Putamen (tissue), 1 donor: ENCODE measurements at places on chromosomes 13 and 19.

GRCh38 chr19:15640904-15641597 is 354 bp downstream of the CYP4F3 start:
- no peak for DNase-seq

- DNase-seq: no peak
Measured at GRCh38 chr19:30152510-30153291, 210.7 kb downstream of the URI1 start.

- DNase-seq: no peak
Measured at GRCh38 chr13:55613429-55614187, 1527.1 kb upstream of the PRR20A start.

- no peak for DNase-seq
Measured at GRCh38 chr19:3365093-3365835, 1.1 kb upstream of the NFIC start.

DNA sequence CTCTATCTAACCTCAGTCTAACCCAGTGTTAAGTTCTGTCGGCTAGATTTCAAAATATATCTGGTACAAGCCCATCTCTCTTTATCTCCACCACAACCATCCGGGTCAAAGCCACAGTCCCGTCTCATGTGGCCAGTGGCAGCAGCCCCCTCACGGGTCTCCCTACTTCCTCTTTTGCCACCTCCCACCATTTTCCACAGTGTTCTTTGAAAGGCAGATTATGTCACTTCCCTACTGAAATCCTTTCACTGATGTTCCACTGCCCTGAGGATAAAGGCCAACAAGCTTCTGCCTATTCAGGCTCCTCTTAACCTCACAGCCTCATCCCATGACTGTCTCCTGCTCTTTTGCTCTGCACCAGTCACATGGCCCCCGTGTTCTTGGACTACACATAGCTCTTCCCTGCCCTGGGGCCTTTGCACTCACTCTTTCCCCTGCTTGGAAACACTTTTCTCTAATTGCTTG is 117.2 kb downstream of the UBL3 start:
- DNase-seq: no peak

DNA sequence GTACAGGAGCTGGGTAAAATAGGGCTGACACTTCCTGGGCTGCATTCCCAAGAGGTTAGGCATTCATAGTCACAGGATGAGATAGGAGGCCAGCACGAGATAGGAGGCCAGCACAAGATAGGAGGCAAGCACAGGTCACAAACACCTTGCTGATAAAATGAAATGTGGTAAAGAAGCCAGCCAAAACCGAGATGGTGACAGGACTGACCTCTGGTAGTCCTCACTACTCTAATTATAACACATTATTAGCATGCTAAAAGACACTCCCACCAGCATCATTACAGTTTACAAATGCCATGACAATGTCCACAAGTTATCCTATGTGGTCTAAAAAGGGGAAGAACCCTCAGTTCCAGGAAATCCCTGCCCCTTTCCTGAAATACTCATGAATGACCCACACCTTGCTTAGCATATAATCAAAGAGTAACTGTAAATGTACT is 20.9 kb upstream of the IGSF23 start:
- DNase-seq: no peak

DNA sequence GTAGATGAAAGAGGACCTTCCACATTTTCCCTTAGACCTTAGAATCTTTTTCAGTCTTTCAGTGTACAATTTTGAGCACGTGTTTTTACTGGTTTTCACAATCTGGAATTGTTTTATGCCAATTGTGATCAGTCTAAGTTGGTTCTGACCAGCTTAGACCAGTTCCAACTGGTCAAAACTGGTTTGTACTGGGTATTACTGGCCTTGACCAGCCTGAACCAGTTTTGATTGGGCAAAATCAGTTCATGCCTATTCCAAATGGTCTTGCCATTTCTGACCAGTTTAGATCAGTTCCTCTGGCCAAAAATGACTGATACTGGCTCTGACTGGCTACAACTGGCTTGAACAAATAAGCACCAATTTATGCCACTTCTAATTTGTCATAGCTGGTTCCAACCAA is 36.4 kb downstream of the ZNF585A start:
- no peak for DNase-seq

GRCh38 chr19:16375157-16375935 is 50.7 kb downstream of the KLF2 start:
- no peak for DNase-seq

GRCh38 chr19:41934849-41935374 is 6.7 kb upstream of the ERFL start:
- no peak for DNase-seq

GRCh38 chr19:18586306-18586705 is 2.3 kb upstream of the REX1BD start:
- DNase-seq: no peak

DNA sequence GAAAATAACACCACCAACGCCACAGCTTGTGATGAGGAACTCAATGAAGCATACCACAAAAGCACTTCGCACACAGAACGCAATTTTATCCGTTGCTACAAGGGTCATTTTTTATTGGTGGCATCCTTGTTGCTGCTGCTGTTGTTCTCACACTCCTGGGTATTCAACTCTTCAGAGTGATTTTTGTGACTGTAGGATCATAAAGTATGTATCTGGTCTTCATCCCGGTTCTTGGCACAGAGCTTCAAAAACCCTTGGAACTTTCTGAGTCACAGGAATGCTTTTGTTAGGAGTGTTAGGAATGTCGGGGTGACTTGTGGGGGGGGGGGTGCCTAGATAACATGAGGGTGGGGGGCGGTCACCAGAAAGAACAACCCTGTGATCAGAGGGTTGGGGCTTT is 108.4 kb downstream of the ZNF557 start:
- DNase-seq: no peak

GRCh38 chr13:110286833-110287819 is 19.8 kb downstream of the COL4A1 start:
- DNase-seq: no peak

GRCh38 chr13:40984668-40985366 is 34.3 kb downstream of the ELF1 start:
- DNase-seq: no peak

- peak; percentile 12 for DNase-seq
Measured at GRCh38 chr19:51751655-51752054, at the start of gene FPR1. Gene FPR1 (minus strand): TSS chr19:51751878. CDS start chr19:51746994, 4,884 bp downstream.

DNA sequence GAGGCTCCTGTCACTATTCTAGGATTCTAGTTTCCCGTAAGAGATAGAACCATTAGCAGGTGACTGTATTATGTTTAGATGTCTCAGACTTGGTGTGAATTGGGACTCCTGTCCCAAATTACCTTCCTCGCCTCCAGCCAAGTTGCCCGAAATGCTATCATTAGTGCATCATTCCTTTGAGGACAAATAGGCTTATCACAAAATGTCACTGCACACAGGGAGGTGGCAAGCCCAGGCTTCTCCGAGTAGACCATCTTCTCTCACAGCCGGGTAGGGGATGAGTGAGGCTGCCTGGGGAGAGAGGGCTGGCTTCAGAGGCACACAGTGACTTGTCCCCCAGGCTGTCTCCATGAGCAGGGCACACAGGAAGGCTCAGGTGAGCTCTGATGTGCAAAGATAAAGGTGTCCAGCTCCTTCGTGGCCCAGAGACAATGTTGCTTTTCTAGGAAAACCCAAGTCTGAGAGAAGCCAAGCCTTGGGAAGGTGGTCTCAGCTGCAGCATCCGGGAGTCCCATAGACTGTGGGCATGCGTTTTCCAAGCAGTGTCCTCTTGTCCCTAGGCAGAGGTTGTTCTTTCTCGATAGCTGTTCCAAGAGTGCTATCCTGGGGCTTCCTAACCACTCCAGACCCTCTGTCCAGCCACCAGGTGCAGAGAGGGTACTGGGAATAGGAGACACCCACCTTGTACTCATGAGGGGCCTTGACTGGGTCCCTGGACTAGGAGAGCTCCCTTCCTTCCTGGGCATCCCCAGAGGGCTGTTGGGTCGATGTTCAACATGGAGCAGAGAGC is 163.1 kb upstream of the TSHZ3 start:
- no peak for DNase-seq

GRCh38 chr13:99501848-99502301 is 603 bp downstream of the TM9SF2 start:
- peak; percentile 10 for DNase-seq

- DNase-seq: no peak
Measured at GRCh38 chr19:31144075-31144870, 205.0 kb downstream of the TSHZ3 start.

GRCh38 chr19:17751103-17751911 is at the start of gene FCHO1:
Gene FCHO1 (plus strand): TSS chr19:17751477. CDS start chr19:17755165, 3,688 bp downstream.
- DNase-seq: peak; percentile 46

- peak; percentile 68 for DNase-seq
Measured at GRCh38 chr13:32587011-32587810, 959 bp downstream of the PDS5B start.

DNA sequence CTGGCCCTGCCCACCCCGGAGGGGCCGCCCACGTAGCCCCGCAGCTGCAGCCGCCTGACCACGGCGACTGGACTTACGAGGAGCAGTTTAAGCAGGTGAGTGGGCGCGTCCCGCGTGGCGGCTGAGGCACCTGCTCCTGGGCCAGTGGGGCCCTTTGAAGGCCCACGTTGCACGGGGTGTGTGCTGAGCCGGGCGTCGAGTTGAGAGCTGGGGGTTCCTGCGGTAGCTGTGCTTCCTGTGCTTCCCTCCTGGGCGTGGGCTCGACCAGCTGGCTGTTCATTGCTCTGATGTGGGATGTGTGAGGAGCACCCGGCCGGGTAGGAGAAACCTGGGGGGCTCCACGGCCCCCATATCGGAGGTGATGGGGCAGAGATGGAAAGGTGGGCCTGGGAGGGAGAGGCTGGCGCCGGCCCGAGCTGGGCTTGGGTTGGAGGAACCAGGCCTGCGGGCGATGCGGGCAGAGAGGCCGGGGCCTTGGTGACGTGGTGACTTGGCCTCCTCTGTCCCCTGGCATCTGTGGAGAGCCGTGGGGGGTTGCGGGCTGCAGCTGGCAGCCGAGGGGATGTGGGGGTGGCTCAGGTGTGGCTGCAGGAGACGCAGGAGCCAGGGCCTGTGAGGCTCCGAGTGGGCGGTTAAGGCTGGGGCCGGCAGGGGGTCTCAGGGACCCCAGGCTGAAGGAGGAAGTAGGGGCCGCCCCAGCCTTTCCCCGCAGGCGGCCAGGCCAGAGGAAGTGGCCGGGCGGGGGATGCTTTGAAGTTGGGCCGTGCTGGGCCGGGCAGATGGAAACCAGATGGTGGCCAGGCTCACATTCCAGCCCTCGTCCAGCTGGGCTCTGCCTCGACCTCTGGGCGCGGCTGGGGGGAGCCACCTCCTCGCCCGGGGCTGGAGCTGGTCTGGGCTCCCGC is 7.1 kb downstream of the ARID3A start:
- no peak for DNase-seq

DNA sequence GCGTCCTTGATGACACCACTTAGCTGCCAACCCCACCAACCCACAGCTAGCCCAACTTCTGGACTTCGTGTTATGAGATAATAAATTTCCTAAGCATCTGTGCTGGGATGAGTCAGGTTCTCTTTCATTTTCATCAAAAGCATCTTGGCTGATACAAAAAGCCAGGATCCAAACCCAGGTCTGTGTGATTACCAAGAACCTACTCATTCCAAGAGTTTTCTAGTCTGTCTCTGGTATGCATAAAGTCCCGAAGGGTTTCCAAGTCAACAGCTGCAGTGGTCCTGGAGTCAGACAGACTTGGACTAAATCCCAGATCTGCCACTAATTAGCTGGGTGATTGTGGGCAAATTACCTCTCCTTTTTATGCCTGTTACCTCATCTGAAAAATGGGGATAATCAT is 55.5 kb upstream of the SERP2 start:
- no peak for DNase-seq

- DNase-seq: no peak
Measured at GRCh38 chr19:14686411-14686810, 3.4 kb upstream of the ZNF333 start.

GRCh38 chr13:114339857-114340534 is 25.7 kb downstream of the CHAMP1 start:
- no peak for DNase-seq

- DNase-seq: peak; percentile 60
Measured at GRCh38 chr19:6249296-6249695, 30.5 kb downstream of the MLLT1 start.

- no peak for DNase-seq
Measured at GRCh38 chr19:39858541-39858940, 12.4 kb upstream of the FBL start.

DNA sequence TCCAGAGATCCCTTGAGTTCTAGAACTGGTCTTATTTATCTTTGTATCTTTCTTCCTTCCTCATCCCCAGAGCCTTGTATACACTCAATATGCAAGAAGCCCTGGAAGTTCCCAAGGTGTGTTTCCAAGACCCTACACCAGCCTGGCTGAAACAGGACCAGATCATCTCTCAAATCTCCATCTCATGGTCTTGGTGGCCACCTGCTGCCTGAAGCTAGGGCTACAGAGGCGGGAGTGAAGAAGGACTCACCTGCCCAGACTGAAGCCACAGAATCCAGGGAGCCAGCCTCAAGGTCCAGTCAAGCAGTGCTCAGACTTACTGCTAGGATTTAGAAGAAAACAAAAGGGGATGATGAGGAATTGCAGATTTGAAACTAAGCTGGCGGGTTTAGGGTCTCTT is 6.1 kb upstream of the CYSLTR2 start:
- no peak for DNase-seq

DNA sequence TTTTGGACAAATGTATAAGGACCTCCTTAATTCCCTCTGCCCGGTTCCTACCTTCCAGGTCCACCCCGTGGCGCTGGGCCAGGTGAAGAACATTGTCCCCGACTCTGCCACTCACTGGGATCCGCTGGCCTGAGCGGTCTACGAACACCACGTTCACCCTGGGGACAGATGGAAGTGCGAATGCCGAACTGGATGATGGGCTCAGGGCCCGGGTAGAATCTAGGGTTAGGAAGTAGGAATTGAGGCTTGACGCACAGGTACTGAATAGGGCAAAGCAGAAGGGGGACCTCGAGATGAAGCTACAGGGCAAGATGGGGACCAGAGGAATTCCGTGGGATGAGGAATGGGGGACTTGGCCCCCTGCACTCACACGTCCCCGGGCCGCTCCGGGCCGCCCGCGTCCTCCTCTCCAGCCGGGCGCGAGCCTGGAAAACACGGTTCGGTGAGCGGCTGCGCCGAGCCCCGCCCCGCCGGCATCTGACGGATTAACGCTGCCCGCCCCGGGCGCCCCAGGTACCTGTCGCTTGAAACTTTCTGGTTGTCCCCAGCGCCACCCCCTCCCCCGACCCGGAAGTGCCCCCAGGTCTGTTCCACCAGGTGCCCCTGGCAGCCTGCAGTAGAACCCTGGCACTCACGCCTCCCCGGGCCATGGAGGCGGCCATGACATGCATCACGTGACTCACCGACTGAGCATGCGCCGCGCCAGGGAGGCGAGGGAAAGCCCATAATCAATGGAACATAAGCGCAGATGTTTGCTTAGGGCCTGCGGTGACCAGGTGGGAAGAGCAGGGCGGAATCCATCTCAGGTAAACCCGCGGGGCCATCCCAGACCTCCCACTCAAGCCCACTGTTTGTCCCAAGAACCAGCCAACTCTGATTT is at the start of gene FDX2:
FDX2 (minus strand) TSS at position 681 of the 880 bp plus-strand sequence; CDS start at position 662, 19 bp downstream.
- DNase-seq: peak; percentile 88

GRCh38 chr19:41501854-41502253 is 58.9 kb downstream of the ERICH4 start:
- no peak for DNase-seq

DNA sequence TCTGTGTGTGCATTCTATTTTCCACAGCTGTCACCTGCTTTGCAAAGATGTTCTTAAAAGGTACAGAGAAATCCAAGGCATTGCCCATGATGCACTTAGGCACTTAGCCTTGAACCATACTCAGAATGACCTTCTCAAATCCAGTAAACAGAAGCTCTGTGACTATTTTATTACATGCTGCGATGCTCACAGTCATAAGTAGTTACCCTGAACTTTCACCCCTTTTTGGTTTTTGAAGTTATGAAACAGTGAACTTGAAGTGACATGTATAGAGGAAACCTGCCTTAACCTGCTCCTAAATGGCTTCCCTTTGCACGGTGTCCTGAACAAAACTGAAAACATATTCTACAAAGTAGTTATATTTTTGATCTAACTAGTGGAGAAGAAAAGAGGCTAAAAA is 100.4 kb downstream of the SLC10A2 start:
- DNase-seq: no peak
